ENCODE measurements at places on chromosomes 7 and 10. TPM values are rescaled to one million over a fixed set of nuclear protein-coding genes. Genes with fewer than 3 reads are reported as not detected.

GRCh38 chr7:131067220-131067619, 260.5 kb upstream of the MKLN1 start:
- DNase-seq: no peak

DNA sequence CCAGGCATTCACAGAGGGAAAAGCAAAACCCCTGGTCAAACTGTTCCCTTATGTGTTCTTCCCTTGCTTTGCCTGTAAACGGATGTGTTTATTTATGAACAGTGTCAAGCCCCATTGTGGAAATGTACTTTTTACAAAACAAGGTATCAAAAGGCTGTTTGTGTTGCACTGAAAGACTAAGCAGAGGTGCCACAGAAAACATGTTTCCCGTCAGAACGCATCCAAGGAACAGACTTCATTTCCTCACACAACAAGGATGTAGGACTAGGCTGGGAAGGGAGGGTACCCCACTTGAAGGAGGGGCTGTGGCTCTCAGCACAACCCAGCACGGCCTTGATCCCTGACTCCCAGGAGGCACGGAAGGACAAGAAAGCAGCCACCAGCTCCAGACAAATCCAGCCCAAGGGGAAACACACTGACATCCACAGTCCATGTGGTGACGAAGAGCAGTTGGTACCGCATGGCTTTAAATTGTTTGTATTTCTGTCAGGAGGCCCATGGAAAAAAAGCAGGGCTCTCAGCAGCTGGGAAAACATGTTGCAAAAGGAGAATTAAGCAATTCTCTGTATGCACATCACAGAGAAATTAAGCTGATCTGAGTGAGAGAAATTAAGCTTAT, 85.6 kb downstream of the RNF216 start:
- DNase-seq: no peak

DNA sequence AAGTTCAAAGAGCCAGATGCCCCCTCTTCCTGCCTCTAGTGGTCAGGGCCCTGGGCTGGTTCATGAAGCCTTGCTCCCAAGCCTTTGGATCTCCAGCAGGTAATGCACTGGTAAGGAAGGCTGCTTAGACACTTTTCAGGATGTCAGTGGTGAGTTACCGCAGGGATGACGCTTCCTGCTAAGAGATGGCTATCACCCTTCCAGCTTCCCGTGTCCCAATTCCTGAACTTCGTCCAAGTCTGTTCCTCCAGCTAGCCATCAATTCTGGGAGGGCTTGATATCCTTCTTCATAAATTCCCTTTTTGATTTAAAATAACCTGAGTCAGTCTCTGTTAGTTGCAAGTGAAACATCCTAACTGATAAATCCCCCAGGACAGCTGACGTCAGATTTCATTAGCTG, 221.2 kb downstream of the PLXNA4 start:
- no peak for DNase-seq

GRCh38 chr7:107206136-107206535, 37.3 kb downstream of the HBP1 start:
- no peak for DNase-seq

DNA sequence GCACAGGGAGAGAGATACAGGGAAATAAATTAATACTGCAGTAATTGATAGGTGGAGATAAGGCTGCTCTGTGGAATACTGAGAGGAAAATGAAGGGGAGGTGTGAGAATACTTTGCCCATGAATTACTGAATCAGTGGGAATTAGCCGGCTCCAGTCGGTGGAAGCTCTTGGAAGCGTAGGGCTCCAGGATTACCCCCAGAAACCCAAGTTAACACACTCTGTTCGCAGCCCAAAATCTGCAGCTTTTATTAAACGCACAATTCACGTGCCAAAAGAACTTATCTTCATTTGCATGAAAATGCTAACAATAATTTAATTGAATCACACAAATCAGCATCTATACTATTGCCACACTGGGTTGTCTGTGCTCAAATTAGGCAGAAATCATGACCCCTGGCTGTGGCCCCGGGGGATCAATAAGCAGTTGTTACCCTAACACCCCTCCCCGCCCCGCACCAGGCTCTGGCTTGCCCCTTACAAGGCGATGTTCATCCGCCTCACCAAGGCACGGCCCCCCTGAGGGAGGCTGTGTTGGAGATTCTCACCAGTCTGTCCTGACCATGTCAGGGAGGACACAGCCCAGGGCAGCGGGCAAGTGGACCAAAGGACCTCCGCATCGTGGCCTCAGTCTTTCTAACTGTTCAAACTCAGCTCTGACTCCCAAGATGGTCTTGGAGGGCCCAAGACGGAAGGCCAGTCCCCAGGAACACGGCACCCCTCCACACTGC, 48.4 kb upstream of the MGMT start:
- DNase-seq: no peak

FBXO24 gene
- total RNA-seq: 0.70 TPM

DNA sequence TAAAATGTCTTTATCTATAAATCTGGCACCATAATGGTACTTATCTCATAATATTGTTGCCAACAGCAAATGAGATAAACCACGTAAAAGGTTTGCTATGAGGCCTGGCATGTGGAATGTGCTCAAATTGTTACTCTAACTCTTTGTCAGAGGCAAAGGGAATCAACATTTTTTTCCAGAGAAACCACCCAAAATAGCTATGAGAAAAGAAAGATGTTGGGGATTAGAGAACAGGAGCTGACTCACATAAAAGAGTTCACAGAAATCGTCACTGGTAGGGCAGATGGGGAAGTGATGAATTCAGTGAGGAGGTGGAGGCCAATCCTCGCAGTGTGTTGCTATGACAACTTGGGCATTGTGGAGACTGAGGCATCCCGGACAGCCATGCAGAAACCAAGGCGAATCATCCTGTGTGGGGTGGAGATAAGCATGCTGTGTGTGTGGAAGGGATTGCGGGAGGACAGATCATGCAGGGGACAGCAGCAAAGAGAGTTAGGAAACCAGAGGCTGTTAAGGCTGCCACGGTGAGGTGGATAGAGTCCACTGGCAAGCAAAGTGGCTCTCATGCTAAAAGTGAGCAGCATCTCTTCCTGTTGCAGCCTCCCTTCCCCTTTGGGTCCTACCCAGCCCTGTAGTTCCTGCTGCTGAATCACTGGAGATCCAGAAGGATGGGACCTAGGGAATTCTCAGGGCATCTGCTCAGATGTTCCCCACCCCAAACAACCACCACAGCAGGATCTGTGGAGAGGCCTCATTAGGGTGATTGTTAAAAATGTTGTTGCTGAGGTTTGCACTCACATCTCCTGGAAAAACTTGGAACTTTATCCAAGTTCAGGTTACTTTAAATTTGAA, 103.9 kb downstream of the CUBN start:
- no peak for DNase-seq

DNA sequence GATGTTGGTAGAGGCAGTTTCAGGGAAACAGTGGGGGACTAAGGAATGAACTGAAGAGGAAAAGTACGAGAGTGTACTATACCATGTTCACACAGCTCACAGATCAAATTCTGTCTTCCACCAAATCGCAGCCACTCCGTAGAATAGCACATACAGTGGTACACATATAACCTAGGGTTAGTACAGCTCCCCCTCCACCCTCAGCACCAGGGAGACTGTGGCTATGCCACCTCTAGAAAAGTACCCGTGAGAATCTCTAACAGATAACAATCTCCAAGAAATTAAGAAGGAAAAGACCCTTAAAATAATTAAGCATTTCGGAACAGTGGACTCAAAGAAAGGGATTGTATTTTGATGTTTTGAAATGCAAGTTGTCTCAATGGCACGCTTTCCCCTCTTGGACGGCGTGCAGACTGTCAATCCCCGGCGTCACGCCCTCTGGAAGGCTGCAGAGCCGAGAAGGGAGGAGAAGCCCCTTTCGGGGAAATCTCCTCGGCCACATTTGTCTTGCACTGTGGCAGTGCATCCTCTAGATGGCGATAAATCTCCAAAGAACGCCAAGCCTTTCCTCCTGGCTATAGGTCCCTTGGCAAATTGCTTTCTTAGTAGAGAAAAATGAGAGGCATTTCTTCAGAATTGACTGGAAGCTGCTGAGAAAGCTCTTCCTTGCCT, 345.0 kb downstream of the REEP3 start:
- DNase-seq: peak; percentile 87

DNA sequence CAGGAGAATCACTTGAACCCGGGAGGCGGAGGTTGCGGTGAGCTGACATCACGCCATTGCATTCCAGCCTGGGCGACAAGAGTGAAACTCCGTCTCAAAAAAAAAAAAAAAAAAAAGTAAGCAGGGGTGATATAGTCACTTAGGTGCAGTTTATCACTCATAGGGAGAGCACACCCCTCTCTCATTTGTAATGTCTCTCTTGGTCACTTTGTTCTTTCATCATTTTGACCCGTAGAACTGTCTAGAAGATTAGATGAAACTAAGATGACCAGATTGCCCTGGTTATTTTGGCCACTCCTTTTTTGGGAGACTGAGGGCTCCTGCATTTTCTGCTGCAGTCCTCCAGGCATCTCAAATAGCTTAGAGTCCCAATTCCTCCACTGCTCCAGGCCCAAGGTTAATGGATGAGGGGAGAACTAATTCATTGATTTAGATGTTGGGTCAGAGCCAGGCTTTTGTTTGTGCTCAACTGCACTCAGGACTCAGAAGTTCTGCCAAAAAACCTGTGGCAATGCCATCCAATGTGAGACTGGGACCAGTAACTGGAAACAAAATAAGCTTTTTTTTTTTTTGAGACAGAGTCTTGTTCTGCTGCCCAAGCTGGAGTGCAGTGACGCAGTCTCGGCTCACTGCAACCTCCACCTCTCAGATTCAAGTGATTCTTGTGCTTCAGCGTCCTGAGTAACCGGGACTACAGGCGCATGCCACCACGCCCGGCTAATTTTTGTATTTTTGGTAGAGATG, 50.0 kb upstream of the CAMK1D start:
- no peak for DNase-seq

GIMAP8 gene
- 0.09 TPM for total RNA-seq

ARMC3 gene
- total RNA-seq: 0.09 TPM

SFMBT2 gene
- total RNA-seq: 10.9 TPM

DNA sequence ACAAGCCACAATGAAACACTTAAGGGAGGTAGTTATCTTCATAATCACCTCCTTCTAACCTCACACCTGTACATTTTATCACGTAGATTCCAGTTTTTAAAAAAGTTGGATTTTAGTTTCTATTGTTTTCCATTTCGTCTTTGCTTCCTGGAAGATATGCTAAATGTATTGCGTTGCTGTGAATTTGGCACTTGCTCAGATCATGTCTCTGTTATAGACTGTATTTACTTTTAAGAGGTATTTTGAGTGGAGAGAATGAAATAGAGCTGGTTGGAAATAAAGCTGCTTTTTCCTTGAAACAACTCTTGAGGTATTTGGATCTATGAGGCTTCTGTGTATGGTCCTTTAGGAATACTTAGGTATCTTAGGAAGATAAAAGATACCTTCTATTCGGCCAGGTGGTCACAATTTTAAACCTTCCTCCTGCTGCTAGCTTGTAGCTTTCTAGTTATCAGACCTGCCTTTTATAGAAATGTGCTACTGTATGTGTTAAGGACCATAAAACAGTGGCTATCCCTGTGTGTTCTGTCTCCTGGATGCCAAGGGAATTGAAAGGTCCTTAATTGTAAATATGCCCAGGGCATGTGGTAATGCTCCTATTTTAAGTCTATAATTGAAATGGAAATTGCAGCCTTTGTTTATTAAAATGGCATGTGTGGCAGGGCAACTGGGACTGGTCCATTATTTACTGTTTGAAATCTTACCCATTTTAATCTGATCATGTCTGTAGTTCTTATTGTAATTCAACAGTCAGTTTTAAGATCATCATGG, 147.7 kb downstream of the SND1 start:
- no peak for DNase-seq

GRCh38 chr10:112362833-112363232, 11.1 kb upstream of the ACSL5 start:
- no peak for DNase-seq

HACD1 gene
- 18.6 TPM for total RNA-seq

DNA sequence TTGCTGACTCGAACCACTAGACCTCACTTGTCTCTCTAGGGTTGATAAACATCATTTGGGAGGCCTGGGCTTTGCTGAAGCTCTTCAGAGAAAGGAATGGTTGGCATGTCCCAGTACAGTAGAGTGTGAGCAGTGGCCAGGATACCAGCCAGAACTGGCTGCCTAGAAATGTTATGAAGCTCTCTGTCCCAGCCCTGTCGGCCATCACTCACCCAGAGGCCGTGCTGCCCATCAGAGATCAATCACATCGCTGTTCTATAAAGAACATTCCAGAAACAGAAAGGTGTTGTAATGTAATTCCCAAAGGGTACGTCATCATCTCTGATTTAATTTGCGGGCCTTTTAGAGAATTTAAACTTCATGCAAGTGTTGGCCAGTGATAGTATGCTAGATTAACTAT, 111.5 kb downstream of the PRPF18 start:
- no peak for DNase-seq

GRM3 gene
- total RNA-seq: 1.5 TPM

CAV1 gene
- total RNA-seq: 10.9 TPM

DNA sequence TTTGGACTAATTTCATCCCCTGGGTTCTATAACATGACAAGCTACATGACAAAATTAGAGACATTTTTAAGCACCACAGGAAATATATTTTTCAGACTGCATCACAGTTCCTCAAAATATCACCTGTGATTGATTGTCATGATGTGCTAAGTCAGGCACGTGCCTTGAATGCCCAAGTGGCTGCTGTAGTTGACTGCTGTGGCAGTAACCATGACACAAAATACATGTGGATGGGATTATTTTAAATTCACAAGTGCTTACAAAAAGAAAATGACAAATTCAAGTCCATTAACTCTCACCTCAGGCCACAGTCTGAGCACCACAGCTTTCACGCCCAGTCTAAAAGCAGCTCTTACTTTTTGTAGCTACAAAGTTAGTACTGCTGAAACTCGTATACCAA, 45.5 kb downstream of the TNPO3 start:
- DNase-seq: no peak

DNA sequence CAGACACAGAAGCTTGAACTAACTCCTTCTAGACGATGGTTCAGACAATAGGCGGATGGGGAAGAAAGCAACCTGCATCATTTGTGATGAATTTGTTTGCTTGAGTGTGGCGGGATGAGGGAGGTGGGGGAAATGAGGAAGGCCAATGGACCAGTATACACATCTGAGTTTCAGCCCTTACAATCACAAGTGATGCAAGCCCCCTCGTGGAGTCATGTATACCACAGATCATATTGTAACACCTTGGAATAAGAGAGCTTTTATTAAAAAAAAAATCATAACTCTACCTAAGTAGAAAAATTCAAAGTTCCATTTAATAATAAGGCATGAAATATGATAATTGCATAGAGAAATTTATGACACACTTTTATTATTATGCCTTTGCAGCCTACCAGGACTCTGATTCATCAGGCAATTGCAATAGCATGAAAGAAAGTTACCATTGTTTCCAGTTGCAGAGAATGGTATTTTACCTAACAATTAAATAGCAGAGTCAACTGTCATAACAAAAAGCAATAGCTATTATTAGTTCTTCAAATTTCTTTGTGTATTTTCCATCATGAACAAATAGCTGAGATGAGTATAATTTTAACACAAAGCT, 230.2 kb upstream of the AKR1E2 start:
- DNase-seq: no peak

ACTA2 gene
- 4.4 TPM for total RNA-seq

SLC39A12 gene
- not detected for total RNA-seq

GRCh38 chr10:11178606-11179515, 161.2 kb downstream of the CELF2 start:
- no peak for DNase-seq

- no peak for DNase-seq
Observed at GRCh38 chr7:10192074-10192473, 781.6 kb upstream of the PHF14 start.

AKR1D1 gene
- 0.14 TPM for total RNA-seq

- no peak for DNase-seq
Observed at GRCh38 chr7:148979827-148980226, 48.5 kb downstream of the PDIA4 start.

WASHC2A gene
- 24.6 TPM for total RNA-seq

GRCh38 chr7:149791-150636, 42.4 kb upstream of the FAM20C start:
- peak; percentile 44 for DNase-seq

GRCh38 chr7:84139986-84140729, 54.4 kb downstream of the SEMA3A start:
- DNase-seq: no peak

Measured in WTC11 (cell line).